ENCODE measurements at places on chromosomes 7 and 10.

- no peak for DNase-seq
Measured at GRCh38 chr7:44173911-44174693, 15.1 kb downstream of the GCK start.

- no peak for DNase-seq
Measured at GRCh38 chr7:45681596-45682357, 107.6 kb downstream of the ADCY1 start.

- DNase-seq = no peak
Measured at GRCh38 chr7:156614434-156615264, 25.9 kb upstream of the RNF32 start.

DNA sequence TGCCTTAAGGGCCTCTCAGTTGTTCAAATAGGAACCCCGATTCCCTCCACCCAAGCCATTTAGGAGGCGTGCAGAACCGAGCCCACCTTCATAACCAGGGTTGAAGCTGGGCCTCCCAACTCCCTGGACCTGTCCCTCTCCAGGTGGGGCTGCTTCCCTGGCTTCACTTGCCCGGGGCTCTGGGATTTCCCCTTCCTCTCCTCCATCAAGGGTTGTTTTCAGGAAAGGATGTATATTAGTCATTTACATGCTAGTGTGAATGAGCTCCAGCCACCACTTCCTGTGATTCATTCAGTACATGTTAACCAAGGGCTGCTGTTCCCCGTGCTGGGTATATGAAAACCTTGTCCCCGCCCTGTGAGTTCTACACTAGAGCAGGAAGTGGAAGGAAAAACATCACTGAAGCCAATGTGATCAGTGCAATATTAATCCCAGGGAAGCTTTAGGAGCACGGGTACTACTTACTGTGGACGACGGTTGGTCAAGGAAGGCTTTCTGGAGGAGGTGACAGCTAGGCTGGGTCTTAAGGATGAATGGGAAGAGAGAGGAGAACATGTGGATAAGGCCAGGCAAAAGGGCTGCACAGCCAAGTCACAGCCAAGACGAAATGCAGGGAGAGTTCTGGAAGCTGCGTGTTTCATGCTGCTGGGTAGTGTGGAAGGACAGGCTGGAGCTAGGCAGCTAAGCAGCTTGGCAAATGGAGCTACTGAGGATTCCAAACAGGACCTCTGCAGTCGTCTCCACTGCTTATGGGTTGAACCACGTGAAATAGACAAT is 150.1 kb upstream of the SHH start:
- DNase-seq = peak; percentile 16

- DNase-seq = no peak
Measured at GRCh38 chr10:114647545-114648138, 10.4 kb downstream of the ABLIM1 start.

- DNase-seq = no peak
Measured at GRCh38 chr10:96794836-96795733, 37.0 kb upstream of the LCOR start.

DNA sequence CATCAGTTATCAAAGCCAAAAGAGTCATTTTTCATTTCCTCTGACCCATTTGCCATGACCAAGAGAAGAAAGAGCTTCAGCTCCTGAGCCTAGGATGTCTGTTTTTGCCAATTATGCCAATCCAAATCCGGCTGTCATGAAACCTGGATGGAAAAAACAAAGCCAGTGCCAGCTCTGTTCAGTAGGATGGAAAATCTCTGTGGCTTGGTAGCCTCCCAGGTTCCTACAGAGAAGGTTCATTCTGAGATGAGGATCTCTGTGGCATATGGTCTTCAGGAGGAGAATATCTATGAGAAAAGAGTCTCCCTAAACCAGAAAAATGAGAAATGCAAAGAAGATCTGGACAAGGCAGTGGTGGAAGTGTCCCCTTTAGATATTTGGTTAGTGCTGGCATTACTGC is 475.4 kb downstream of the CNTNAP2 start:
- no peak for DNase-seq

DNA sequence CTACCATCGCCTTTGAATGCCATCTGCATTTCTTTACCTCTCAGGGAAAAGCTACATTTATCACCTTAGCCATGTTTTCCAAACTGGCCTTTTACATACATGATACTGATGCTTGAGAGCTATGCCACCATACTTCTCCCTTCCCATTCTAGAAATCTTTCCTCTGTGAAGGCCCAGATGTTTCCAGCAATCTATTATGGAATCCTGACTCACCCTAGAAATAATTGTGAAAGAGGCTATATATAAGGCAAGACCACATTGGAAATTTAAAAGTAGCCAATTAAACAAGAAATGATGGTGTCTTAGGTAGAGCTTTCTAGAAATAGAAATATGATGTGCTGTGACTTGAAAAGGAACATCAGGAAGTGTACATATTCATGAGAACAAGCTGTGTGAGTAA is 389.7 kb downstream of the INHBA start:
- DNase-seq = no peak

DNA sequence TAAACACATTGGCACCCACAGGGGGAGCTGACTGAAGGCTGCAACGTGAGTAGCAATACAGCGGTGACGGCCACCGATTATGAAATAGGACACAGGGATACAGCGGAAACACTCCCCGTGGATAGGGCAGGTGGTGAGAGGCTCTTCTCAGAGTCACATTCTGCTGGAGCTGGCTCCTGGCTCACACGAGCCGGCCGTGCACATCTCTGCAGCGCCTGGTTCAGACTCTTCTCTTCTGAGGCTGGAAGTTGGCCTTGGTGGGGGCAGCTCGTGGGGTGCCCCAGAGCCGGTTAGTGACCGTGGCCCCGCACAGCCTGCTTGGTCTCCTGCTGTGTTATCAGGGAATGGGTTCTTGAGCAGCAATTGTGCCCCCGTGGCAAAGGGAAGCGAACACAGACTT is 61.3 kb upstream of the EN2 start:
- DNase-seq = no peak

GRCh38 chr10:3911713-3912442 is 126.9 kb upstream of the KLF6 start:
- no peak for DNase-seq

- no peak for DNase-seq
Measured at GRCh38 chr10:110803830-110804338, 67.8 kb upstream of the PDCD4 start.

GRCh38 chr7:74271742-74272141 is 17.5 kb upstream of the CLIP2 start:
- no peak for DNase-seq

GRCh38 chr7:37738321-37738720 is 54.8 kb downstream of the GPR141 start:
- no peak for DNase-seq

GRCh38 chr10:78184851-78185692 is 151.4 kb downstream of the RPS24 start:
- no peak for DNase-seq

GRCh38 chr7:133931053-133931452 is 196.1 kb upstream of the LRGUK start:
- no peak for DNase-seq

DNA sequence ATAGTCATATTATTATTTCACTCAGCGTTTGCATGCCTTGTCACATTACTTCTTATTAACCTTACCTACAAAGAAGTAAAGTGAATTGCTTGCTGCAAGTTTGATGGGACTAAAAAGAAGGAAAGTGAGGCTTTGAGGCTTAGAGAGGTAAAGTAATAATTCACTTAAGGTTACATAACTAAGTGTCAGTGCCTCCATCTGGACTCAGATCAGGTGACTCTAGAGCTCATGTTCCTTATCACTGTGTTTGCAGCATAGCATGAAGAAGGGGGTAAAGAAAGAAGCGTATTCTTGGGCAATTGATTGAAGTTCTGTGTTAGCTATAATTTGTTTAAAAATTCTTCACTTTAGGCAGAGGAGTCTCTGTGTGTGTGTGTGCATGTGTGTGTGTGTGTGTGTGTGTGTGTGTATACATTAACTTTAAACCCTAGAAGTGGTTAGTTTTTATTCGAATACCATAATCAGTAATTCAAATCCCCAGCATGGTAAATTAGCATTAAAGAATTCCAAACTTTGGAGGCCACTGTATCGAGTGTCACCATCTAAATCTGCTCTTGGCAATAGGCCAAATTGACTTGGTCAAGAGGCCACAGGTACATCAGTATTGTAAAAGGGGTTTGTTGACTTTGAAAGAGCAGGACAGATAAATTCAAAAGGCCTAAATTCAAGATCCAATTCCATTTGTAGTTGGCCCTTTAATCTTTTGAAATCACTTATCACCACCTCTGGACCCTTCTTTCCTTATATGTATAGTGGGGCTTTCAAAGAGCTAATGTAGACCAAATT is 2.2 kb upstream of the PON3 start:
- no peak for DNase-seq

- DNase-seq = no peak
Measured at GRCh38 chr7:91869661-91870060, 10.8 kb downstream of the MTERF1 start.

DNA sequence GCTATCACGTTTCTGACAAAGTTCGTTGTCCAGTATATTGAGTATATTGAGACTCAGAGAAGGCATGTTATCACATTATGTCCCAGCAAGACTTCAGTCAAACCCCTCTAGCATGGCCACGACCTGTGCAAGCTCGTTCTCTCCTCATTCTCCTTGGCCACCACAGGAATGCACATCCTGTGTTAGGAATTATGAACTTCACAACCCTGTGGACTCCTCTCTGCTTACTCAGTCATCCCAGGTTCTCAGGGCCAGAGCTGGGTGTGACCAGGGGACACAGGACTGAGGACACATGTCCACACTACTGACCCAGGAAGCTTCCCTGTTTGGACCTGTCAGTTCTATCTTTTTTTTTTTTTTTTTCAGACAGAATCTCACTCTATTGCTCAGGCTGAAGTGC is 4.4 kb downstream of the SH2D4B start:
- DNase-seq = no peak

- DNase-seq = no peak
Measured at GRCh38 chr7:43700059-43700501, 29.2 kb downstream of the COA1 start.

GRCh38 chr7:15765753-15766152 is 79.3 kb upstream of the MEOX2 start:
- no peak for DNase-seq

DNA sequence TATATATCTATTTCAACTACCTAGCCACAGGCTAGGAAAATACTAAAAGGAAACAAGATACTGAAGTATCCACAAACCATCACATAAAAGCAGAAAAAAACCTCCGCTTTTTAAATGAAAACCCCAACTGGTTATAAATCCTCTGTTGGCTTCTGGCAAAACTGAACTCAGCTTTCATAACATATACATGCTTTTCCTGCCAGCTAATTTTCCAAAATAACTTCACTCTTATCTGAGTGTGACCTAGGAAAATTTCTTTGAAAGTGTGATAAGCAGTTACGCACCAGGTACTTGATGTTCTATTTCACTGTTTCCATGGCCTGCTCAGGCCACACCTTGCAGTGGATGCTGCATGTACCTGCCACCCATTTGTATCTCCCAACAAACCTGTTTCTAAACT is 11.8 kb downstream of the FAM3C start:
- no peak for DNase-seq

DNA sequence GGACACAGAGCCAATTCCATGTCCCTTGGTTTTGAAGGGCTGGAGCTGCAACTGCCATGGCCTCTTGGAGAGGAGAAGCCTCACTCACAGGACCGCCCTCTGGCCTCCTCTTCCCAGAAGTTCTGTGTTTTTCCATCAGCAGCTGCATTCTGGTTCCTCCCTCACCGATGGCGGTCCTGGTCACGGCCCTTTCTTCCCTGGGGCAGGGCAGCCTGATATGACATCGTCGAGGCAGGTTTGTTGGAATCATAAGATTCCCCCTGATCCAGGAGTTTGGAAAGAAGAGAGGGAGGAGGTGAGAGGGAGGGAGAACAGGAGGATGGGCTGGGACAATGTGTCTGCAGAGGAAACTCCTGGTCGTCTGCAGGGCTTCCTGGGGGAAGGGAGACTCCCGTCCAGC is 82.7 kb upstream of the PDZD8 start:
- no peak for DNase-seq

- no peak for DNase-seq
Measured at GRCh38 chr10:119575991-119576390, 20.8 kb downstream of the TIAL1 start.

DNA sequence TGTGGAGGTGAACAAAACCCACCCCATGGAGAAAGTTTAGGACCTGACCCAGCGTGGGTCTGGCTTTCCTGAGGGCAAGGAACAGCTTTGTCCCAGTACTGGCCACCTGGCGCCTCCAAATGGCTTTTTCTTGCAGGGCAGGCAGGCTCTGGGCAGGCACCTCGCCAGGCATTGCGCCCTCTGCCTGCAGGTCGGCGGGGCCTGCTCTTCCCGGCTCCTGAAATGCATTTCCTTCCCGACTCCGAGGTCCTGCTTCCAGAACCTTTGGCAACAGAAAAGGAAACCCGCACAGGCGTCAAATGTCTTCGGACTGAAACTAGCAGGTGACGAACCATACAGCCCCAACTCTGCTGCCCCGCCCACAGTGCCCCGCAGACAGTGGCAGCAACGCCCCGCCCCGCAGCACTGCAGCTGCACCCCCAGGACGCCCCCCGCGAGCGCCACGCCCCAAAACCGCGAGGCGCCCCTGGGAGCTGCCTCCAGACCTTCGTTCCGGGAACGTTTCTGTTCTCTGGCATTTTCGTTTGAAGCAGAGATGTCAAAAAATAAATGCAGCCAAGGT is 65.5 kb downstream of the C10orf143 start:
- DNase-seq = no peak

DNA sequence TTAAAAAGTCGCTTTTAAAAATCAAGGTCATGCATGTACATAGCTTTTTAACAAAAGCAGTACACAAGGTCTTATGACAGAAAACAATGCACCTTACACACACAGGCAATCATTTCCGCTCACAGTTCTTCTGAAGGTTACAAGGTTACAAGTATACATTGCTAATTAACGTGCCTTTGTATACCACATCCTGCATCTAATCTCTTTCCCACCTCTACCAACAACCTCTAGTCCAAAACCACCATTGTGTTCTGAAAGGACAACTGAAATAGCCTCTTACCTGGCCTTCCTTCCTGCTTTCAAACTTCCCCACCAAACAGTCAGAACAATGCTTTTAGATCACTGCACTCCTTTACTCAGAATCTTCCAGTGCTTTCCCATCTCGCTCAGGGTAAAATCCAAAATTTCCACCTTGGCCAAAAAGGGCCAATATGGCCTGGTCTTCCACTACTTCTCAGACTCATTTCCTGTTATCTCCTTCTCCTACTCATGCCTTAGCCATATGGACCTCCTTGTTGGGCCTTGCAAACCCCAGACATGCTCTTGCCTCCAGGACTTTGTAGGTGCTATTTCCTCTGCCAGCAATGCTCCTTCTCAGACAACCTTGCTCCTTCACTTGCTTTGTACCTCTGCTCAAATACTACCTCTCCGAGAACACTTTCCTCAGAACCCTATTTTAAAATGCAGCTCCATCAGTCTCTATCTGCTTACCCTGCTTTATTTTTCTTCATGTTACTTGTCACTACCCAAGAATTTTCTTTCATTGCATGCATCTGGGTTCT is 205.4 kb downstream of the DNAJC1 start:
- no peak for DNase-seq
